ENCODE measurements at places on chromosomes 3 and 15. TPM values are rescaled to one million over a fixed set of nuclear protein-coding genes. Genes with fewer than 3 reads are reported as not detected.

GRCh38 chr3:155382396-155383042 lies 89.0 kb upstream of the STRIT1 start:
- DNase-seq: peak; percentile 15

GRCh38 chr3:149736175-149736952 lies 15.9 kb downstream of the COMMD2 start:
- DNase-seq: no peak

- DNase-seq: peak; percentile 80
Observed at GRCh38 chr15:64681424-64682024, 93.9 kb downstream of the RBPMS2 start.

GRCh38 chr3:177529071-177529550 lies 331.8 kb upstream of the TBL1XR1 start:
- no peak for DNase-seq

- DNase-seq: no peak
Observed at GRCh38 chr3:51721062-51721745, 14.3 kb downstream of the GRM2 start.

GRCh38 chr15:57171426-57171825 lies 204.9 kb upstream of the CGNL1 start:
- DNase-seq: no peak

- no peak for DNase-seq
Observed at GRCh38 chr15:83194528-83194927, 13.1 kb downstream of the HDGFL3 start.

DNA sequence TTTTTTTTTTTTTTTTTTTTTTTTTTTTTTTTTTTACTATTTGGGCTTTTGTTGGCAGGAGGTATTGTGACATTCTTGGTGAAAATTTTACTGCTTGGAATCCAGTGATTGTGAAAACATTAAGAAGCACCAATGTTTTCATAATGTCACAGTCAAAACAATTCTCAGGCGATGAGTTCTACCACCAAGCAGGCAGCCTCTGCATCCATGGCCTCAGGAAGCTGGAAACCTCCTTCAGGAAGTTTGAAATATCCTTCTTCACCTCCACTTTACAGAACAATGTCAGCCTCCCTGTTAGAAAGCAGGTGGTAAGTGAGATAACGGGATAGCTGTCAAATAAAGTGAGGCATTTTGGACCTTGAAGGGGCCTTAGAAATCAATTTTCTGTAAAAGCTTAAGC lies 98.3 kb downstream of the MEX3B start:
- DNase-seq: no peak

DNA sequence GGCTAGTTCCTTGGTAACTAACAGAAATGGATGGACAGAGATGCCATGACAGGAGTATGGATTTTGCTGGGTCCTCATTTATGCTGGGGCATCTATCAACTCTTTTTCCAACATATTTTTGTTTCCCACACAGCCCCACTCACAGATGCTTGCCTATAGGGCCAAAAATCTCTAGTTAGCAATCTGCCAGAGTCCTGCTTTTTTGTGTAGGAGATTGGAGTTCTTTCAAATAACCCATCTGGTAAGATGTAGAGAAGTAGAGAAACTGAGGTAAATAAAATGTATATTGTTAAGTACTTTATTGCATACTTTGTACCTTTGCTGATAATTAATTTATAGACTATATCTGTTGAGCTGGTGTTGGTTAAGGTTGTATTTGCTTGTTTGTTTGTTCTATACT lies 456.5 kb upstream of the GOLIM4 start:
- DNase-seq: no peak

DNA sequence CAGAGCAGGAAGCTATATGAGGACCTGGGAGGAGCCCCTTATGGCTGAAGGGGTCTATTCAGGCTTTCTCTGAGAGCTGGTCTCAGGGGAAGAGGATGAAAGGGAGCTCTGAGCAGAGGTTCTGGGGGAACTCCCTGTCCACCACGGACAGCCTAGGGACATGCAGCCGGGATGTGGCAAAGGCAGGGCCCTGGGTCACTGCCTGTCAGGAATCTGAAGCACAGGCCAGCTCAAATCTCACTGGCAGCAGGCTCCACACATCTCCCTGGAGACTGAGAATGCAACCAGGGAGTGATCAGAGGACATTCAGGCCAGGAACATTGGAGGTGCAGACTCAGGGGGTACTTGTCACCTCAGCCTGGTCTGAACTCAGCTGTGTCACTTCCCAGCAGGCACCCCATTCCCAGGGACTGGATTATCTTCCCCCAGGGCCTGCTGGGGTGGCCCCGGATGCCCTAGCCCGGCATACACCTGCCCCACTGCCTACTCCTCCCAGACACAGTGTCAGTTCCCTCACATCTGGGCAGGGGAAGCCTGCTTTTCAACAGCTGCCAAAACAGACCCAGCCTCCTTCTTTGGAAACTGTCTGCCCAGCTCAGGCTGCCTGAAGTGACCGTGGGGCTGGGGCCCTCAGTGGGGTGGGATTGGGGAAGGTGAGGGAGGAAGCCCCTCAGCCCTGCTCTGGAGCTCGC lies 18.3 kb upstream of the SEMA3F start:
- no peak for DNase-seq

- DNase-seq: no peak
Observed at GRCh38 chr15:91408476-91409076, 308.5 kb downstream of the SV2B start.

DNA sequence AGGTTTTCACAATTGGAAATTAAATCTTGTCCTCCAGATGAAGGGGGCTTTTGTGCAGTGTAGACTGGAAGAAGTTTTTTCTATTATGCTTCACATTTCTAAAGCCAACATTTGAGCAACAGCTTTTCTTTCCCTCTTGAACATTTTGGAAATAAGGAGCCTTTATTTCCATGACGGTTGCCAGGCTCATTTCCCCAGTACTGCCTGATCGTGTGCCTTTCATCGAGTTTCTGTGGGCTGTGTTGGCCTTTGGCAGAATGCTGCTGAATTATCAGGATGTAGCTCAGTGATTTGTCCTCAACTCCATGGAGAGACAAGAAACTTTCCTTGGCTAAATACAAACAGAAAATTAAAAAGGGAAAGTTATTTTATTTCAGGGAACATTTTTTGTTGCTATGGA lies 314.8 kb upstream of the LRRC3B start:
- DNase-seq: no peak

DNA sequence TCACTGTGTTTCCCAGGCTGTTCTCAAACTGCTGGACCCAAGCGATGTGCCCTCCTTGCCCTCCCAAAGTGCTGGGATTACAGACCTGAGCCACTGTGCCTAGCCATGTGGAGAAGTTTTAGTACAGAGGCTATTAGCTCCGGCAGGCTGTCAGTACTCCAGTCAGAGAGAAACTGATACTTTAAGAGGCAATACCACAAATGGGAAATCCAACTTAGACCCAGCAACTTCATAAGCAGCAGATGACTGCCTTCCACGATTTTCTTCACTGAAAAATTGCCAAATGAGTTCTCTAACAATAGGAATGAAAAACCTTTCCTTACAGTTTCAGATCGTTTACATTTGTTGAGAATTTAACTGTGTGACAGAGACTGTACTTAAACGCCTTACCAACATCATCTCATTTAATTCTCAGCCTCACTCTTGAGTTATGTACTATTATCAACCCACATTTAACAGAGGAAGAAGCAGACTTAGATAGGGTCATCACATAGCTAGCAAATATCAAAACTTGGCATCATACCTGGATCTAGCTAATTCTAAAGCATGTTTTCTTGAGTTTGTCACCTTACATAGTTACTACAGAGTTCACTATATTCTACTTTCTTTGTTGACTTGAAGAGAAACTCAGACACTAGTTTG lies 127.4 kb downstream of the TCF12 start:
- no peak for DNase-seq

DNA sequence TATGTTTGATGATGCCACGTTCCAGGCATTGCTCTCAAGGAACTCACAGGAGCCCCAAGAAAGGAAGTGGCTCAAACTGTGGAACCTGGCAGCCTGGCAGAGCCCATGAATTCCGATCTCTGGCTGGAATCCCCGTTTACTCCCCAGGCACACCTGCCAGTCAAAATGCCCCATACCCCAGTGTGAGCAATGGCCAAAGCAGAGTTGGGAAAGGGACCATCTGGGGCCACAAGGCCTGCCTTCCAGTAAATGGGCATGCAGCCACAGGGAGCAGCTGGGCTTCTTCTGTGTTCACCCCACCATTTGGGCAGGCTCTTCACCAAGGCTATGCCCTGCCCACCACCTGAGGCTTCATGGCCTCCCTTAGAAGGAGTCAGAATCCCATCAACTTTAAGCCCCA lies 257.0 kb upstream of the GOLGA6L4 start:
- DNase-seq: no peak

DNA sequence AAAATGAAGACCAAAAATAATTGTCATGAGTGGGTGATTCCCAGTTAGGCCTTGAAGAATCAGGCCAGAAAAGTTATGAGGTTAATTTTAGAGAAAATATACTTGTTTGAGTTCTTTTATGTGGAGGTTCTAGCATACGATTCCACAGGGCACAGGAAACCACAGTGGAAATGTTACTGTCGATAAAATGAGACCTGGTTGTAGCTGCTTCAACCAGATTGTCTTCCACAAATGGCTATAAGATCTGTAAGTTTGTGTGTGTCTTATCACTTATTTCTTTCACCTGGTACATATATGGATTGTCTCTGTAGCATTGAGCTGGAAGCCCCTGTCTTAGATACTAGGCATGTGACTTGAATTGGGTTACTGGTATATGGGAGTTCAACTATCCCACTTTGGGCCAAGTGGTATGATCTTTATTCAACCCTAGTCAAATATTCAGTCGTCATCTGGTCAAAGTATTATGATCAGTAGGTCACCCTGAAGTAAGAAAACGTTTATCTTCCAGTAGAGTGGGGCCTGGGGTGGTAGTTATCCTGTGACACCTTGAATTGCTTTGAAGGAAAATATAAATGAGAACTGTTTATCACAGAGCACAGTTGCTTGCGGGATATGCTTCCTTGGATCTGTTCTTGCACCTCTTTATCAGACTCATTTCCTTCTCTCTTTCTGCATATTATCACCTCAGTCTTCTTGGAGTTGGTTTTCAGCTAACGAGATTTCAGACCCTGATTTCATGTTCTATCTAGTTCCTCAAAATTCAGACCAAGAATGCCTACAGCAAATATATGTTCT lies 21.5 kb upstream of the ZNF609 start:
- DNase-seq: no peak

DNA sequence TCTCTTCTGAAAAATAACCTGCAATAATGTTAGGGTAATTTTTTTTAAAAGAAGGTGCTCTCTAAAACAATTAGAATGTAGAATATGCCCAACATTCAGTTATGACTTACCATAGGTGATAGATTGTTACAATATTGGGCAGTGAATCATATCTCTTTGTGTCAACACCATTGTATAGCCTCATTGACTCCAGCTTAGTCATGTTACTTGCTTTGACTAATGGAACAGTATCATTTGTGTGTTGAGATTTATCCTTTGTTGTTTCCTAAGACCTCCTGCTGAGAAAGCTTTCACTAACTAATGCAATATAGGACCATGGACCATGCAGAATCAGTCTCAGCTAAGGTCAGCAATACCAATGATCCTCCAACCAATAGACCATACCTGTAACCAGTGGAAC lies 1106.4 kb downstream of the SI start:
- no peak for DNase-seq

GRCh38 chr3:9903238-9903624 lies 583 bp downstream of the IL17RE start:
- peak; percentile 39 for DNase-seq

DNA sequence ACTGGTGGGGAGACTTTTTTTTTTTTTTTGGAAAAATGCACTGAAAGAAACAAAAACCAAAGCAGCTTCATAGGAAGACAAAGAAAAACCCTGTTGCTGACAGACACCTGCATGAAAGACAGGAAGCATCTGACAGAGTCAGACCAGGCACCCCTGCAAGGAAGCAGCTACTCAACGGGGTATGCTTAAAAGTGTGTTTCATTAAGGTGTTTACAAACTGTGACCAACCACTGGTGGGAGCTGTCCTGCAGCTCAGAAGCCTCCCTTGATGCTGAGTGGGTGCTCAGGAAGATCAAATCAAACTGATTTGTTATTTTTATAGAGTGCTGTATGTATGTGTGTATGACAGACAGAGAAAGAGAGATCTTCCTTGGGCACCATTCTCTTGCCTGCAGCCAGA lies 34.7 kb upstream of the AGBL1 start:
- no peak for DNase-seq

- no peak for DNase-seq
Observed at GRCh38 chr3:15822281-15822680, 24.5 kb upstream of the ANKRD28 start.

DNA sequence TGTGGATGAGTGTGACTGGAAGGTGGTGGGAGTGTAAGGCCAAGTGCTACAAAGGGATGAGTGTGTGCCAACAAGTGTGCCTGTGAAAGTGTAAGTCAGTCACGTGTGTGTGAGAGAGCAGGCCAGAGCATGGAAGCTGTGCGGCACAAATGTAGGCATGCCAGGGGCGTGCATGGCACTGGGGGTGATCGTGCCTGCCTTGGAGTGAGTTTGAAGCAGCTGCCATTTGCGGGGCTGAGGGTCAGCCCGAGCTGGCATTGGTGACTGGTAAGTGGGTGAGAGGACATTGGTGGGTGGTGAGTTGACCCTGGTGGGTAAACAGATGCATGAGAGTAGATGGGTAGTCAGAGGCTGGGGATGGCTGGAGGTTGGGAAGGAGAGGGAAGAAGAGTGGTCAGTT lies 24.5 kb downstream of the CD276 start:
- no peak for DNase-seq

DNA sequence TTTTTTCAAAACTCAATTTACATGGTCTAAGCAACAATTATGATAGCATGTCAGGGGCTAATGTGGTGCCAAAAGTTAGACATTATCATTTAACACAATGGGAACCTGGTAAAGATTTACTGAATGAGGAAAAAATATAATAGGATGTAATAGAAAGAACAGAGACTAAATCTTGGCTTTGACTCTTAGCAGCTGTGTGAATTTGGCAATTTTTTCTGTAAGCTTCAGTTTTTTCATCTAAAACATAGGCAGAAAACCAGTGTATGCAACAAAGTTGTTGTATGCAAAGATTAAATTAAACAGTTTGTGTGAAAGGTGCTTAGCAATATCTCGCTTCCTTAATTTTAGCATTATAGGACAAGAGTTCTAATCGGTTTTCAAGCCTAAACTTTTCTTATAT lies 57.6 kb downstream of the ZBTB20 start:
- no peak for DNase-seq

- peak; percentile 46 for DNase-seq
Observed at GRCh38 chr15:45458746-45459403, 63.7 kb downstream of the SLC30A4 start.

The LCMT2 gene
- 6.1 TPM for total RNA-seq

The SLC22A13 gene
- total RNA-seq: under 0.01 TPM

The DCBLD2 gene
- total RNA-seq: 19.4 TPM

The CATSPER2 gene
- 0.63 TPM for total RNA-seq

The SELENOS gene
- total RNA-seq: 54.2 TPM

The SCG5 gene
- total RNA-seq: 0.39 TPM

The EPHB1 gene
- 3.8 TPM for total RNA-seq

The CHRD gene
- total RNA-seq: 0.63 TPM

The TGM4 gene
- 0.13 TPM for total RNA-seq

Data from dermis microvascular lymphatic vessel endothelial cell (primary cell).